EL (cell line): ENCODE measurements at places on chromosomes 2 and 18.

DNA sequence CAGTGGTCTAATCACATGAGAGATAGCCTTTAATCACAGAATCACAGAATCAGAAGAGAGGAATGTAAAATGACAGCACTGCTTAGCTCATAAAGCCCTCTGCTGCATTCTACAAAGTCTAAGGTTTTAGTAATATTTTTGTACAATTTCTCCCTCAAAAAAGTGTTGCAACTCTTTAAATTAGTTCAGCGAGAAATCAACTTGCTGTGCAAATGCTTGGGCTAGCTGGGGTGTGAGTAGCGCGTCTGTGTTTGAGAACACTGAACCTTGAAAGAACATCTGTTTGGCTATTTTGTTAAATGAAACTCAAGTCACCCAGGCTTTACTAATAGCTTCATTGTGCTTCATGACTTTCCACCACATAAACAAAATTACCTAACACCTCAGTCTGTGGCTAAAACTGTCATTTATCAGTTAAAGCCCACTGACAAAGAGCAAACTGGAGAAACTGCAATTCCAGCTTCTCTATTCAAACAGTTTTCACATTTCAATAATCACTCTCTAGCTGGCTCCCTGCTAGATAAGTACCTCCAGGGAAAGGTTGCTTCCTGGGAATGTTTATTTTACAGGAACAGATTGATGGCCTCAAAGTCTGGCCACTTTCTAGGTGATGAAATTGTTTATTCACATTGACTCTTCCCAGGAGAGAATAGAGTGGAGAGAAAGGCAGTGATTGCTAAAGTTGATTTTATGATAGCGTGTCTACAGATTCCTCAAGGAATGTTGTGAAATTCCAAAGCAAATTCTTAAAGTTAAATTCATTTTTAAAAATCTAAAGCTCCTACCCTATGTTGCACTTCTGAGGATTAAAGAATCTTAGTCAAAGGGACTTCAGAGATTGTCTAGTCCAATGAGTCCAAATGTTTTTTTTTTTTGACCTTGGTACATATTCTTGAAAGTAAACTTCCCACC, 36.0 kb upstream of the STAT1 start:
- peak; percentile 91 for DNase-seq

- no peak for DNase-seq
Observed at GRCh38 chr18:22241921-22242361, 72.6 kb downstream of the GATA6 start.

DNA sequence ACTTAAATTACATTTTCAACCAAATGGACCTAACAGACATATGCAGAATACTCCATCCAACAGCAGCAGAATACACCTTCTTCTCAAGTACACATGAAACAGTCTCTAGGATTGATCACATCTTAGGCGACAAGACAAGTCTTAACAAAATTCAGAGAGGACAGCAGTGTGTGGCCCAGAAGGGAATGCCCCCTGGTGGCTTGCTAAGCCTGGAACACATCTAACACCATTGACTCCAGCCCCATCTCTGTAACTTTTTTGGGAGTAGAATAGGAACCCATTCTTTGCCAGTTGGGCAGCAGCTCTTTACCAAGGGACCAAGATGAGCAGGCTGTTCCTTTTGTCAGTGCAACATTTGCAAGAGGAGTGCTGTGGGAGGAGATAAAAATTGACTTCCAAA, 249.9 kb downstream of the PLCL1 start:
- DNase-seq = peak; percentile 21

DNA sequence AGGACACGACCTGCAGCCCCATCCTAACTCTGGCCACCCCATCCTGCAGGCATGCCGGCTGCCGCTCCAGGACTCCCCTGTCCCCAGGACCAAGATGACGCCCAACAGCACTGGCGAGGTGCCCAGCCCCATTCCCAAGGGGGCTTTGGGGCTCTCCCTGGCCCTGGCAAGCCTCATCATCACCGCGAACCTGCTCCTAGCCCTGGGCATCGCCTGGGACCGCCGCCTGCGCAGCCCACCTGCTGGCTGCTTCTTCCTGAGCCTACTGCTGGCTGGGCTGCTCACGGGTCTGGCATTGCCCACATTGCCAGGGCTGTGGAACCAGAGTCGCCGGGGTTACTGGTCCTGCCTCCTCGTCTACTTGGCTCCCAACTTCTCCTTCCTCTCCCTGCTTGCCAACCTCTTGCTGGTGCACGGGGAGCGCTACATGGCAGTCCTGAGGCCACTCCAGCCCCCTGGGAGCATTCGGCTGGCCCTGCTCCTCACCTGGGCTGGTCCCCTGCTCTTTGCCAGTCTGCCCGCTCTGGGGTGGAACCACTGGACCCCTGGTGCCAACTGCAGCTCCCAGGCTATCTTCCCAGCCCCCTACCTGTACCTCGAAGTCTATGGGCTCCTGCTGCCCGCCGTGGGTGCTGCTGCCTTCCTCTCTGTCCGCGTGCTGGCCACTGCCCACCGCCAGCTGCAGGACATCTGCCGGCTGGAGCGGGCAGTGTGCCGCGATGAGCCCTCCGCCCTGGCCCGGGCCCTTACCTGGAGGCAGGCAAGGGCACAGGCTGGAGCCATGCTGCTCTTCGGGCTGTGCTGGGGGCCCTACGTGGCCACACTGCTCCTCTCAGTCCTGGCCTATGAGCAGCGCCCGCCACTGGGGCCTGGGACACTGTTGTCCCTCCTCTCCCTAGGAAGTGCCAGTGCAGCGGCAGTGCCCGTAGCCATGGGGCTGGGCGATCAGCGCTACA, 2.1 kb downstream of the GPBAR1 start:
- no peak for DNase-seq

DNA sequence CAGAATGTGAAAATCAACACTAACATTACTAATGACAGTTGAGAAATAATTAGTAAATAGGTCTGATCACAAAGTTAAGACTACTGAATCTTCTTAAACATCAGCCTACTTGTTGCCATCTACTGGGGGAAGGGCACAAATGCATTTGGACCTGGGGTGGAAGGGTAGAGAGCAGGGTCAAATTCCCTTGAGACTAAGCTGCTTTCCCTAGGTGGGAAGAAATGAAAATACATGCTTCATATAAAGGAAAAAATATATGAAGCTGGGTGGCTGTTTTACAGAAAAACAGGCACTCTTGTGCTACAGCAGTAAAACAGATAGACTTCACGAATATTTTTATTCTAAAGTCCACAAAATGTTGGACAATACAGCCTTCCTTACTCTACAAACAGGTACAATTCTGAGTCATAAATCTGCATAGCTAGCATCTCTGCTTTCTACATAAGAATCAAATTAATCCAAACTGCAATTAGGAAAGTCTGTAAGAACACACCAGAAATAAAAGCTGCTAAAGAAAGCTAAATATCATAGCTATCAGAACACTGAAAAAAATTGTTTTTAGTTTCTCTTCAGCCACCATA, 10.9 kb downstream of the TRIP12 start:
- peak; percentile 22 for DNase-seq

DNA sequence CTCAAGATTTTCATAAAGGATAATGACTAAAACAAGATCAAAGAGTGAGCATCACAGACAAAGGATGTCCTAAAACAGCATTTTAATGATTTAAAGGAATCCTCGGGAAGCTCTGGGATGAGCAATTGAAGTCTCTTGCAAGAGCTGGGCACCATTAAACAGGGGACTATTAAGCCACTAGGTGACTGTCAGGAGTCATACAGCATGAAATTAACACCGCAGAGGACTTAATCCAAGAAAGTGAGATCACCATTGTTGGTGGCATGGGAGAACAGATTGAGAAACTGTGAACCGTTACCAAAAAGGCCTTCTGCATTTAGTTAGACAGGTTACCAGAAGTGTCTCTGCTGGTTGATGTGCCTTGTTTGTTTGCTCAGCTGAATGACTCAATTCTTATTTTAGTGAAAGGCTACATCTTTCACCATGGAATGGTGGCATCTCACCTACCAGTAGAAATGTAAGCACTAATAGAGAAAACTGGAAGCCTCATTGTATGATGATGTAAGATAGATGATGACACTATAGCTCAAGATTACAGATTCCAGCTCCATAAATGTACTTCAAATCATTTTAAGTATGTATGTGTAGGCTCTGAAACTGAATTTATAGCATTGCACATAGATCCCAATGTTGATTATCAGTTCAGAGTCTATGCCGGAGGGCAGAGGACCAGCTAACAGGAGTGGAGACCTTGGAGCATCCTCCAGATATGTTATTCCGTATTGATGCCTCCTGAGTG, 427.6 kb downstream of the SUCLG1 start:
- no peak for DNase-seq

DNA sequence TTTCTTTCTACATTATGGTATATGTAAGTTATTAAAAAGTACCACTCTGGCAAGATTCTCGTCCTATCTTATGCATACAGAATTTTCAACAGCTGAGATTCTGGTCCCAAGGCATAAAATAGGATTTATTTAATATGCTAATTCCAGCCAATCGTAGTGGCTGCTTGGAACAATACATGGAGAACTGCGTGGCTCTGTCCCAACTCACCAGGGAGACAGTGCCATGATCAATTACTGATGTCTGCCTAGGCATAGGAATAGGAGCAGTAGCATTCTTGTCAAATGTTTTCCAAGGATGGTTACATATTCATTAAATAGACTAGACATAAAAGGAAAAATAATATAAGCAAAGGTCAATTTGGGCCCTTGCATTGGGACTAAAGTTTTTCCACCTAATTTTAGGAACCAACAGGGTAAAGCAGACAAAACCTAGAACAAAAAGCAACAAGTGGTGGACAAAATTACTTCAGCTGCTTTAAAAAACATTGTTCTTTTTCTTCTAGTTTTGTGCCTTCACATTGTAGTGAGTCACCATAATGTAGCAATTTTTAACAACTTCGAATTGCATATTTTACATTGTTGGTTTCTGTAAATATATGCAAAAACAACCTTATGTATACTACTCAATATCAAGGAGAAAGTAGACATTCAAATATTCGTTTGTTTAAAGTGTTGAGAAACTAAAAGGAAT, 232.8 kb upstream of the ATP5MC3 start:
- DNase-seq = no peak

GRCh38 chr2:71800106-71800809, 346.9 kb downstream of the DYSF start:
- no peak for DNase-seq

DNA sequence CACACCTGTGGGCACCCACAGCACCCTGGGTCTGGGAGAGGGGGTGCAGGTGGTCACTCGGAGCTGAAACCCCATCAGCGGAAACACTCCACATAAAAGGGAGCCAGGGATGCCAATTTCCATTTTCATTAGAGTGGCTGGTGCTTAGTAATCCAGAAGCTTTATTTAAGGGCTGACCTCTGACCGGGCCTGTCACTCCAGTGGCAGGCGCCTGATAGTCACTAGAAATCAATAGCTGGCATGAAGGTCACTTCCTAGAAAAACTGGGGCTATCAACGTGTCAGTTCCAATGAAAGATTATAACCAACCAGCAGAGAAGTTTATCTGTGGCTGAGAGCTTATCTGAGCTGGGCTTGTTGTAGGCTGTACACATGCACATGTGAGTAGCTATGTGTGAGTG, 333.7 kb upstream of the SKOR2 start:
- DNase-seq = no peak

DNA sequence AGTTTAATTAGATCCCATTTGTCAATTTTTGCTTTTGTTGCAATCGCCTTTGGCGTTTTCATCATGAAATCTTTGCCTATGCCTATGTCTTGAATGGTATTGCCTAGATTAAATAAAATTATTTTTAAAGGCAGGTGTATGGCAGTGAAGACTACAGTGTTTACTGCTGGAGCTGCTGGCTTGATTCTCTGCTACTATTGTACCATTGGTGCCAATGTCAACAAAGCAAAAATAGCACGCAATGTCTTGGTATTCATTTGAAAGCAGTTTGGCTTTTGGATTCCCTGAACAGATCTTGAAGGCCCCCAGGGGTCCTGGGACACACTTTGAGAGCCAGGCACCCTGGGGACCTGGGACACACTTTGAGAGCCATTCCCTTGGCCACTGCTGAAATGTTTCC, 125.4 kb upstream of the ACKR3 start:
- no peak for DNase-seq

DNA sequence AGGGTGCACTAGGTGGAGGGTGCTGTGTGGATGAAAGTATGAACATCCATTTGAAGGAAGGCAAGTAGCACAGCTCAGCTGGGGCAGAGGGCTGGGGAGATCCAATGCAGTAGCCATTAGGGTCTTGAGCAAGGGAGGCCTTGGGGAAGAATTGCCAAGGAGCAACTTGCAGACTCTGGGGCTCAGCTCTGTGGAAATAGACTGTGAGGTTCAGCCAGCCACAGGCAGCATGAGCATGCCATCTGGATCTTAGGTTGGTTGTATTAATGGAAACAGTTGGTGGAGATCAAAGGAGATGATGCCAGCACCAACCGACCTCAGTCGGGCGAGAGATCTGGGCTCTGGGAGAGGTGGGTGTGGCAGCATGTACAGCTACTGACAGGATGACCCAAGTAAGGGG, 5.6 kb downstream of the ZAP70 start:
- DNase-seq = no peak

DNA sequence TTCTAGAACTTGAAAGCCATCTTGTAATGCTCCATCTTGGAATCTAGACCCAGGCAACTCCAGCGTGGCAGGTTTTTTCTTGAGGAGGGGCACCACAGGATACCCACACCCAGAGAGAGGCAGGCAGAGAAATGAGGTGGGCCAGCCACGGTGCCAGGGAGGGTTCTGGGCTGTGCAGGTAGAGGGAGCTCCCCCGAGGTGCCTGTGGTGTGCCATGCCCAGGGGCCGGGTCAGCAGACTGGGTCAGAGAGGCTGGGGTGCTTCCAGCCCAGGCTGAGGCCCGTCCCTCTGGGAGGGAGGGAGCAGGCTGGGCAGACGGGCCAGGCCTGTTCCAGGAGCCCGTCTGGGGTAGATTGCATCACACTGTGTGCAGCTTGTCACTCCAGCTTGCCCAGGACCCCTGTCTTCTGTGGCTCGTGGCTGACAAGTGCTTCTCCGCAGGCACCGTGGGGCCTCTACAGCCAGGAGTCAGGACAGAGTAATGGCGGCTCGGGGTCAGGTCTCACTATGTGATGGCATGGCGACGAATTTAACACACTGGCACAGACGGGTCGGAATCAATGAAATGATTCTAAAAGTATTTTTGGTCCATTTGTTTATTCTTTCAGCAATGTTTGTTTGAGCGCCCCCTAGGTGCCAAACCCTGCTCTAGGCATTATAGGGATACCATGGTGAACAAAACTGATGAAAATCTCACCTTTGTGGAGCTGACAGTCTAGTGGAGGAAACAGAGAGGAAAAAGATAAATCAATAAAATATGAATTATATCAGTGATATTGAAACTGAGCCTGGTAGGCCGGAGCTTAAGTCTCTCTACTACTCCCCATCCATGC, 144.0 kb downstream of the ACOXL start:
- DNase-seq = no peak

- DNase-seq = no peak
Observed at GRCh38 chr18:8041526-8042111, 474.5 kb downstream of the PTPRM start.

DNA sequence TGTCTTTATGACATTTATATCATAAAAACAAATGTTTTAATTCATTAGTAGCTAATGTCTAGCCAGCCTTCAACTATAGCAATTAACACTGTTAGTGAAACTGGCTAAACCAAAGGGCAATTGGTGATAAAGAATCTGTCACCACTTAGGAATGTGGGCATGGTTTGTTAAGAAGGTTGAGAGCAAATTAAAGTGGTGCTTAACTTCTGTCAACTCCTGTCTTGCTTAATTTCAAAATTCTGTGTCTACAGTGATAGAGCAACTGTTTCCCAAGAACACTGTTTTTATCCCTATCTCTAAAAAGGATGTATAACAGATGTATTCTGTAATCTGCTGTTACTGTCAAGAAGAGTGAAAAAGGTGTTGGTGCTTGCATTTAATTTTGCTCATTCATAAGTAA, 36.5 kb downstream of the CFAP36 start:
- DNase-seq = peak; percentile 32

GRCh38 chr18:76480913-76481312, 14.1 kb downstream of the ZNF516 start:
- no peak for DNase-seq
